CD4-positive, CD25-positive, alpha-beta regulatory T cell (primary cell): ENCODE measurements at places on chromosomes 4 and X. TPM values are rescaled to one million over a fixed set of nuclear protein-coding genes. Genes with fewer than 3 reads are reported as not detected.

UCP1 gene
- not detected for total RNA-seq

DOCK11 gene
- total RNA-seq = 126 TPM

AFF2 gene
- 1.1 TPM for total RNA-seq

CFP gene
- total RNA-seq = 13.9 TPM

PLP1 gene
- not detected for total RNA-seq

PPP4R3C gene
- not detected for total RNA-seq

- no peak overlapping the region for H3K4me3 ChIP-seq
- no peaks in the 10 kb centered on the region for H3K4me1 ChIP-seq
- H3K27ac ChIP-seq = no peak overlapping the region
- H3K36me3 ChIP-seq = no peaks in the 10 kb centered on the region
- no peak for DNase-seq
Measured at GRCh38 chrX:63765712-63766111, 19.3 kb downstream of the ARHGEF9 start.

DNA sequence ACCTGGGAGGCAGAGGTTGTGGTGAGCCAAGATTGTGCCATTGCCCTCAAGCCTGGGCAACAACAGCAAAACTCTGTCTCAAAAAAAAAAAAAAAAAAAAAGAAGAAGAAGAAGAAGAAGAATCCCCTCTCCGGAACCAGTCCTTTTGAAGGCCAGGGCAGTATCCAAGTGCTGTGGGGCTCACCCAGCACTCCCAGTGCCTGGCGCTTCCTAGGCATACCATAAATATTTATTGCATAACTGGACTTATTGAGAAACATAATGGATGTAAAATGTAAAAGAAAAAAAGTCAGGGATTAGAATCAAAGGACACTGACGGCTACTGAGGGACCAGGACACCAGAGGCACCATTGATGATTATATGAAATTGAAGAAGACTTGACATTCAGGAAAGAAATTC, 162.1 kb upstream of the KIT start:
- H3K27ac ChIP-seq = no peak overlapping the region
- H3K4me3 ChIP-seq = no peak overlapping the region
- no peaks in the 10 kb centered on the region for H3K27me3 ChIP-seq
- DNase-seq = no peak
- no peaks in the 10 kb centered on the region for H3K4me1 ChIP-seq

- no peaks in the 10 kb centered on the region for H3K36me3 ChIP-seq
- H3K4me1 ChIP-seq = no peaks in the 10 kb centered on the region
- H3K27me3 ChIP-seq = no peaks in the 10 kb centered on the region
- H3K27ac ChIP-seq = no peak overlapping the region
- DNase-seq = no peak
- H3K4me3 ChIP-seq = no peak overlapping the region
Measured at GRCh38 chr4:90842960-90843359, 715.8 kb downstream of the CCSER1 start.

DNA sequence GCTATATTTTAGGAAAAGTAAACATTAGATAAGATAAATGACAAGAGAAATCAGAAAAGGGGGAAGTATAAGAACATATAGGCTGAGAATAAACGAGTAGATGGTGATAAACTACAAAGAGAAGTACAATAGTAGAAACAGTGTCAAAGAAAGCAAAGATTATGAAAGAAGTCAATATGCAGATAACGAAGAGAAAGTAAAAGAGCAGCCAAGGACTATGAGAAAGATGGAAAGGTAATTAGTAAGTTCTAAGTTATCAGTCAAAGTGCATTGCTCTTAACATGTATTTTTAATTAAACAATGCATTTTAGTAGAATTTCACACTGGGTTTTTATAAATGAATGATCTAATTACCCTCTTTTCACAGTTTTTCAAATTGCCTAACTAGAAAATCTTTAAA, 1801.3 kb upstream of the PCDH10 start:
- H3K36me3 ChIP-seq = no peaks in the 10 kb centered on the region
- H3K27ac ChIP-seq = no peak overlapping the region
- H3K4me1 ChIP-seq = no peaks in the 10 kb centered on the region
- no peak overlapping the region for H3K4me3 ChIP-seq
- DNase-seq = no peak
- H3K27me3 ChIP-seq = no peaks in the 10 kb centered on the region

DNA sequence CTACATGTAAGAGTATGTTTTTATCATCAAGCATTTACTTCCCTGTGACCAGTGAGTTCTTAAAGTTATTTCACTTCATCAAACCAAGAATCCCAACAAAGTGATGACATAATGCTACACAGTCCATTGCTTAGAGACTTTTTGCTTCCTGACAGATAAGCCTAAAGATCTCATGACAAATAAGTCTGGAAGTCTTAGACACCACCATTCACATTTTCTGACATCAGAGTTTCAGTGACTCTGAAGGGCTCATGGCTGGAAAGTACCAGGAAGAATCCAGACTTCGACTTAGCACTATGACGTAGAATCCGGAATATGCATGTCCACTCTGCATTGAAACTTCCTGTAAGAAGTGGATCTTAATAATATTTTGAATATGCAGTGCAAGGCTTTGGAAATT, 53.7 kb downstream of the CLDN22 start:
- no peak overlapping the region for H3K4me3 ChIP-seq
- H3K4me1 ChIP-seq = no peaks in the 10 kb centered on the region
- no peaks in the 10 kb centered on the region for H3K36me3 ChIP-seq
- DNase-seq = no peak

GRCh38 chrX:70508296-70508911, 63.8 kb downstream of the DLG3 start:
- no peak overlapping the region for H3K4me3 ChIP-seq
- H3K27ac ChIP-seq = no peak overlapping the region
- H3K36me3 ChIP-seq = no peaks in the 10 kb centered on the region
- H3K4me1 ChIP-seq = peaks cover 2% of the 10 kb centered on the region

DNA sequence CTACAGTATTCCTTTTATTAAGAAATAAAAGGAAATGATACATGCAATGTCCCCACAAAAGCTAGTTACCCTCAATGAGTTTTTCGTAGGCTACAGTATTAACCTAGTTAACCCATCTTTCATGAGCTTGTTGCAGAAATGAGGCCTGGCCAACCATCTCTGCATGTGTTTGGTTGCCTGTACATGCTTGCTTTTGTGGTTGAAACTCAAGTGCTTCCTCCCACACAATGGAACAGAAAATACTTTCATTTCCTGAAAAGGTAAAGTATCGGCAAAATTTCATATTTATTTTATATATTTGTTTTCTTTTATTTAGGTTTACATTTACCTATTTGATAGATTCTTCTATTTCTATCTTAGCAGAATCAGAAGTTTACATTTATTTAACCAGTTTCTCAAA, 214.6 kb upstream of the FAM241A start:
- H3K27ac ChIP-seq = no peak overlapping the region
- H3K36me3 ChIP-seq = no peaks in the 10 kb centered on the region
- H3K27me3 ChIP-seq = no peaks in the 10 kb centered on the region
- H3K4me3 ChIP-seq = no peak overlapping the region
- no peaks in the 10 kb centered on the region for H3K4me1 ChIP-seq

- DNase-seq = no peak
- no peak overlapping the region for H3K4me3 ChIP-seq
- H3K36me3 ChIP-seq = no peaks in the 10 kb centered on the region
- no peak overlapping the region for H3K27ac ChIP-seq
- H3K27me3 ChIP-seq = no peaks in the 10 kb centered on the region
Measured at GRCh38 chr4:101157415-101158133, 189.8 kb downstream of the PPP3CA start.

- H3K27ac ChIP-seq = no peak overlapping the region
- no peaks in the 10 kb centered on the region for H3K4me1 ChIP-seq
- H3K27me3 ChIP-seq = no peaks in the 10 kb centered on the region
- no peaks in the 10 kb centered on the region for H3K36me3 ChIP-seq
Measured at GRCh38 chrX:112053169-112053568, 29.4 kb downstream of the TRPC5 start.
